ENCODE measurements at places on chromosomes 5 and 9.

GRCh38 chr9:119487118-119487827, 118.0 kb upstream of the BRINP1 start:
- no peak for DNase-seq

DNA sequence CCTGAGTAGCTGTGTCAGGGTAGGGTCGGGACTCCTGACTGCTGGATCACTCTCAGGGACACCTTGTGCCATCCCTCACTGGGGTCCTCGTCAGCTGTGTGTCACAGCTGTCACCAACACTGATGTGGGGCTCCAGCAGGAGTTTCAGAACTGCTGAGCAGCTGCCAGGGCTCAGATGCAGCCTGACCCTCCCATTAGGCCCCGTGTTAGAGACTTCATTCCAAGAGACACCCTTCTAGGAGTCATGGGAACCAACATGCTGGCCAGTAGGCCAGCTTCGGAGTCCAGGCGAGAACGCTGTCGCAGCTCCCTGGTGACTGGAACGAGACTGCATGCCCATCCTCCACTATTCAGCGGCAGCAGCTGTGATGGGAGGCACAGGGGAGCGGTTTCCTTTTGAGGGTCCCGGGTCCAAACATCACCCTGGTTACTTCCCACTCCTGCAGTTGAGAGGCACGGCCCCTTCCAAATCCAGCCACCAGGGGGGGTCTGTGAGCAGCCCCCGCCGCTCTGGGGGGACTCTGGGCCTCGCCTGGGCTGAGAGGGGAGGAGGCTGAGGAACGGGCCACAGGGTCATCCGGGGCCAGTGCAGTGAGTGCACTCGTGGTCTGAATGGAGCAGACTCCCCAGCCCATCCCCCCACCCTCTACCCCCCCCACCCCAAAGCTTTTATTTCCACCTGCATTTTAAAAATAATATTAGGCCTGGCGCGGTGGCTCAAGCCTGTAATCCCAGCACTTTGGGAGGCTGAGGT, 12.6 kb upstream of the TCF7 start:
- peak; percentile 37 for DNase-seq

- DNase-seq, result no peak
Observed at GRCh38 chr9:137460363-137461315, 1.5 kb upstream of the NSMF start.

GRCh38 chr5:69048230-69048629, 45.6 kb upstream of the SLC30A5 start:
- peak; percentile 14 for DNase-seq

DNA sequence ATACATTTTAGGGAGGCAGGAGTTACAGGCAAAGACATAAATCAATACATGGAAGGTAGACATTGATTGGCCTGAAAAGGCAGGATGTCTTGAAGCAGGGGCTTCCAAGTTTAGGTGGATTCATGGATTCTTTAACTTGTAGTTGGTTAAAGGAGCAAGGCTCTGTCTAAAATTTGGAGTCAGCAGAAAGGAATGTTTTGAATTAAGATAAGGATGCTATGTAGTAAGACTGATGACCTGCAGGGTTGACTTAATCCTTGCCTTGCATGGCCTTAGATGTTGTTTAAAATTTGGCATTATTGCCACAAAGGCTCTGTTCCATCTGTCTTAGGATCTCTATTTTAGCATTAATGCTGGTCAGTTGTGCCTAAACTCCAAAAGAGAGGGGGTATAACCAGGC, 171.3 kb downstream of the C5orf15 start:
- DNase-seq, result no peak

- DNase-seq, result no peak
Observed at GRCh38 chr9:134717924-134718645, 76.5 kb downstream of the COL5A1 start.

DNA sequence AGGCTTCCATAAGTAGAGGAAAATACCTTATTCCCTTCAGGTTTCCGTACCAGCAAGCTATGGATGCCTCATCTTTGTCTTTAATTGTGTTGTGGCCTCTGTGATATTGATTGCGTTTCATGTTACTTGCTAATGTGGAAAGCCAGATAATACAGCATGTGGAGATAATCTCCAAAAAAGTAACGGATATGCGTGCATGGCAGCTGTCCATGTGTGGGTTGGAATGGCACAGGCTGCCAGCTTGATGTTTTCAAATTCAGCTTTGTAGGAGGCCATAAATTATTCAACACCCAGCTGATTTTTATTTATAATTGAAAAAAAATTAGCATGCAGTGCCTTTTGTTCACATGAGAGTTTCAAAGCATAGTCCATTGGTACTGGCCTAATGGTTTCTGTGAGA, 144.9 kb downstream of the GIN1 start:
- DNase-seq, result no peak

DNA sequence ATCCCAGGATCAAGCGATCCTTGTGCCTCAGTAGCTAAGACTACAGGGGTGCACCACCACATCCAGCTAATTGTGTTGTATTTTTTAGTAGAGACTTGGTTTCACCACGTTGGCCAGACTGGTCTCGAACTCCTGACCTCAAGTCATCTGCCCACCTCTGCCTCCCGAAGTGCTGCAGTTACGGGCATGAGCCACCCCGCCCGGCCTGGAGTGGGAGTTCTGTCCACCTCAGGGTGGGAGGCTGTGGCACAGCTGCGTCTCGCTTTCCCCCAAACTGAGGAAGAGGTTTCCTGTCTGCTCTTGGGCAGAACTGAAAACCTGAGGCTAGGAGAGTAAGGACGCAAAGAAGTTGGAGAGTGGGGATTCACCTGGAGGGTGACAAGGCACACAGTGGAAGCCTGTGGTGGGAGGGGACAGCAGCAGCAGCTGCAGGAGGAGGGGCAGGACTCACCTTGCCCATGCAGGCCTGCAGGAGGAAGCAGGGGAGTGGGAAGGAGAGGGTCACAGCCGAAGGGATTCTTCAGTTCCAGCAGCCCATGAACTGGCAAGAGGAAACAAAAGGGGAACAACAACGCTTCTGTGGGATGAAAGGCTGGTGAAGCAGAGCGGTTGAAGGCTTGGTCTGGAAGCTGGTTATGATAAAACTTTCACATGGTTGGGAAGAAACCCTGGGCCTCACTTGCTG, 181.4 kb downstream of the GAS1 start:
- DNase-seq, result no peak

DNA sequence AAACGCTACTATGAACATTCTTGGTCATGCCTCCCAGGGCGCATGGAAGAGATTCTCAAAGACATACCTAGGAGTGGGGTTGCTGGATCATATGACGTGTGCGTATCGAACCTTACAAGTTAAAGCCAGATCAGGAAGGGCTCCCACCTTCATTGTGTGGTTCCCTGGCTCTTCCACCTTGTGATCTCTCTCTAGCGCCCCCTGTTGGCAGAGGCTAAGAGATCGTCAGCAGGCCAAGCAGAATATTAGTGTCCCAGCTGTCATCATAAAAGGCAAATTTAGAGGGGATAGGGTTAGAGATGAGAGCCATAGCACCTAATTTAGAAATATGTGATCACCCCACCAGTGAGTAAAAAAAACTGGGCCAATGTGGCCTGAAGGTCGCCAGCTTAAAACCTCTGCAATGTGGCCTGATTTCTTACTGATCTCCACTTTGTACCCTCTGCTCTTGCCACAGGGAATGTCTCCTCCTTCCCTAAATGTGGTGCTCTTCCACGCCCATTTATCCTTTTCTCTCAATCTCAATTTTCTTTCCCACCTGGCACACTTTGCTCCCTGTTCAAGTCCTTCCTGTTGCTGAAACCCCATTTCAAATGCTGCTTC, 91.7 kb upstream of the SHB start:
- DNase-seq, result peak; percentile 49

GRCh38 chr5:6723816-6724300, 10.6 kb downstream of the TENT4A start:
- no peak for DNase-seq

DNA sequence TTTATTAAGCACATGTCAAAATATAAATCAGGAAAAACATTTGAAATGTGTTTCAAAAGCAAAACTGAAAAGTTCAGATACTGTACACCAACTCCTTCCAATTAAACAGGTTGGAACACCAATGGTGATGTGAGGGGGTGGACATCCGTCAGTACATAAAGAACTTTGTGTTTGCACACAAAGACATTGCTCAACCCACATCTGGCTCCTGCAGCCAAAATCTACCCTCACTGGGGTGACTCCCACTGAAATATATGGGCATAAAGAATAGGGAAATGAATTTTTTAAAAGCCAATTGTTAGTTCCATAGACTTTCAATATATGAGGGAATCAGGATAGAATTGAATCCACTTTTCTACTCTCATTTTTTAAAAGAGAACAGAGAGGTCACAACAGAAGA, 63.9 kb downstream of the MEGF9 start:
- DNase-seq, result no peak

- DNase-seq, result no peak
Observed at GRCh38 chr9:136394312-136395019, 5.5 kb downstream of the SNAPC4 start.

DNA sequence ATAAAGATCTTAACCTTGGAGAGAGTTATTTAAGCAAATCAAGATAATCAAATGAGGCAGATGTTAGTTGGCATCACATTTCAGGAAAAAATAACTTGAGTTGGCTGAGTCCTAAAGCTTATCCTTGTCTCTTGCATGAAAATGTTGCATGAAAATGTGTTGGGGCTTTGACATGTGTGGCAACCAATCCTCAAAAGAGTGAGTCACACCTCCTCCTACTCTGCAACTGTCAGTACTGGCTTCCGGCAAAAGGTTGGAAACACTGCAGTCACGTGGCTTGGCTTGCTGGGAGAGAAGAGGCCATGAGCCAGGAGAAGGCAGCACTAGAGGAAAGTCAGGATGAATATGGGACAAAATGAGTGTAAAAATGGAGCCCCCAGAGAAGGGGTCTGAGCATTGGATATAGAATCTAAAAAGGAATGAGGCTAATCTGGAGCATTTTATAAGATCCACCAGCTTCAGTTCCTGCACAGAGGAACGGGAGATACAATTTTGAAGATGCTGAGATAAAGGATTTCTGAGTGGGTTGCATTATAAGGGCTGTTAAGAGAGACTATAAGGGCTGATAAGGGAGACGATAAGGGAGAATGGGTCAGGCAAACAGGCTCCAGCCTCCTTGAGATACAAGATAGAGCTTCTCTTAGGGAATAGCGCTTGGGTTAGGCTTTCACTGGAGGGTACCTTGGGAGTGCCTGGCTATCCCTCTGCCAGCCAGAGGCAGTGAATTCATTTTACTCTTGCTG, 43.1 kb downstream of the SPATA31D1 start:
- no peak for DNase-seq

- no peak for DNase-seq
Observed at GRCh38 chr5:120472911-120473310, 8.8 kb downstream of the PRR16 start.

DNA sequence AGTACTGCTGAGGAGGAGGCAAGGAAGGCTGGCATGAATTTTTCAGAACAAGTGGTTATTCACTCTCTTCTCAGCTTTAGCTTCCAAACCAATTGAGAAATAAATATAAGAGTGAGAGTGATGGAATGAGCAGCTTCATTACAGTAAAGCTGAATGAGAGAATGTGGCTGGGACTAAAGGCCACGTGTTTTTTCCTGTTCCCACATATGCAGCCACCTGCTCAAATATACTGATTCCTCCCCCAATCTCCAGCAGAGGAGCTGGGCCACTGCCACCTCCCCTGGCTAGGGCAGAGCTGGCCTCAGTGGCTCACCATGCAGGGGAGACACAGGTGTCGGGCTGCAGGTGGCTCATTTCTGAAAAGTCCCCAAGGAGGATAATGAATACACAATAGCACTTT, 1505.3 kb upstream of the WWC1 start:
- no peak for DNase-seq

Data from NCI-H460 (cell line).